ENCODE measurements at places on chromosomes 12 and 14.
A peak's percentile ranks its signal among the peaks of the same experiment; 100 is the strongest.

DNA sequence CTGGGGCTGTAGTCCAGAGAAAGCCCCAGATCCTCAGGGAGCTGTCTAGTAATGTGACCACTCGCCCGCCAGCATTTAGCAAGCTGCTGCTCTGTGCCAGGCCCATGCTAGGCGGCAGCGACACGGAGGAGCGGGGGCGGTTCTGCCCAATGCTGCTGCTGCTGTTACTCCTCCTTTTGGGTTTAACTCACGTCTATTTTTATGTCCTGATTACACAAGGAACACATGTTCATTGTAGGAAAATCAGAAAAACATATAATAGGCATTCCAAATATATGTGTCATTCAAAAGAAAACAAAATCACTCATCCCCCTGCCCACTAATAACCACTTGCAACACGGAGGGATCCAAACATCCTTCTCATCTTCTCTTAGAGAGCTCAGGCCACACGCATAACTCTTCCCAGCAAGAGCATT is 30.4 kb downstream of the CCDC92 start:
- DNase-seq = no peak

DNA sequence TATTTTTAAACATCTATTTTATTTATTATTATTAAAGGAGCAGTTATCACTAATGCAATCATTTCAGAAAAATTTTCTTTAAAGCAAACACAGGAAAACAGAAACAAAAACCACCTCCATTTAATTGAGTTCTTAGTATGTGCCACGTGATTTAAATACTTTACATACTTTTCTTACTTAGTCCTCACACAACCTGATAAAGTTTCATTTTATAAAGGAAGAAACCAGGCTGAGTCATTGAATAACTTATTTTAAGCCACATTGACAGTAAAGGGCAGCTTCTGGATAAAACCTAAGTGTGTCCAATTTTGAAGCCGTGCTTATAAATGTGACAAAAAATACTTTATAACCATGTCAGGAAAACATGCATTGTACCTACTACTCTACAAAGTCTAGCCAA is 57.1 kb upstream of the PCED1B start:
- DNase-seq = no peak

DNA sequence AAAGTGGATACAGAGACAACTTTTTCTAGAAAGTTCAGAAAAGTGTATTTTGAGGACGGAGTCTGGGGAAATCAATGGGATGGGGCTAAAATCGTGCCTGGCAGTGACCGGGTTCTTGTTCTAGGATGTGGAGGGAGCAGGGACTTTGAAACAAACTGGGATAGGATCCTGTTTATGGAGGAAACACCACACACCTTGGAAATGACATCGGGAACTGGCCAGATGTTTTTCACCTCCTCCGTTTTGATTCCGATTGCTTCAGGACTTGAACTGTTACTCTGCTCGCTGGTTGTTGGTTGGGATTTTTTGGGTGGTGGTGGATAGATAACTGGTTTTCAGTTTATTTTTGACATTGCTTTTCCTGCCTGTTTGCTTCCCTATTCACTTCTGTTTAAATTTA is 506 bp downstream of the EMP1 start:
- DNase-seq = no peak

GRCh38 chr12:67671419-67671818 is 22.9 kb downstream of the DYRK2 start:
- no peak for DNase-seq

DNA sequence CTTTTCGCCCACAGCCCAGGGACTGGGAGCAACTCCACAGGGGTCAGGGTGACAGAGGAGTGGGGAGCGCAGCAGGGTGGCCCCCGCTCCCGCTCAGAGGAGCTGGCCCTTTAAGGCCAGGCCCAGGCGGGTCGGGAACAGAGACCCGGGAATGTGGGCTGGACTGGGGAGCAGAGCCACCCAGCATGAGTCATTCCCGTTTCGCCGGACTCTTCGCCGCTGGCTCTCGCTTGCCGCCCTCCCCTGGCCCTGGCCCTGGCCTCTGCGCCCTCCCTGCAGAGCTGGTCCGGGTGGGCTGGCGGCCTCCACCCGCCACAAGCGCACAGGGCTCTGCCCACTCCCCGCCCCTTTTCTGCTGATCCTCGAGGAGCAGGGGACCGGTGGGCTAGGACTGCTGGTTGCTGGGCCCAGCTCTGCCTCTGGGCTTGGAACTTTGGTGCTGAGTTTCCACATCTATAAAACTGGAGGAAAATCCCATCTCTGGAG is 92.8 kb downstream of the NINJ2 start:
- DNase-seq = no peak

- DNase-seq = no peak
Measured at GRCh38 chr12:100123316-100124095, 19.2 kb downstream of the BLTP3B start.

DNA sequence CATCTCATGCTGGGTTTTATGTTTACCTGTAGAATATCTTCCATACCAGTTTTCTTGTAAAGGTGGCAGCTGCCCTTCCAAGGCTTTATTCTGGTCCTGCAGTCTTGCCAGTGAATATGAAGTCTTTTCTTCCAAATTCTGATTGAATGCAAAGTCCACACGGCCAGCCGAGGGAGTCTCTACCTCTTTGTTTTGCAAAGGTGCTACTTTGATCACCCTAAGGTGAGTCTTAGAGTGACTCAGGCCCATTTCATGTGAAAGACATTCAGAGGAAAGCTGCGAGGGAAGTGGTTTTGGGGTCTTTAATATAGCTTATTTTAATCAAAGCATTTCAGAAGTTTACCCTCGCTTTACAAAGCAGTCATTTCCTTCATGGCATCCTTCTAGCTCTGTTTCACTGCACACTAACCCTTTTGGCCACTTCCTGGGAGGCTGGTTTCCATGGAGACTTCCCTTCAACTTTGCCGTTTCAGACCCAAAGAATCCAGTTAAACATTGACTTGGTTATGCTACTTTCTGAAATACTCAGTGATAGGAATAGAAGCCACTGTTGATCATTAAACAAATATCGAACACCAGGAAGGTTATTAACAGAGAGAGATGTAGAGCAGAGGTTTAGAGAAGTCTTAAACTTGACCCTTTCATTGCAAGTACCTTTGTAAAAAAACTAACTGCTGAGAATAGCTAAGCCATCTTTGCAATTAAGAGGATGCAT is at the start of gene CCDC198:
TSS of gene CCDC198 (minus strand) at position 391 of the 715 bp plus-strand sequence. CDS start at position 249, 142 bp downstream.
- DNase-seq = no peak

DNA sequence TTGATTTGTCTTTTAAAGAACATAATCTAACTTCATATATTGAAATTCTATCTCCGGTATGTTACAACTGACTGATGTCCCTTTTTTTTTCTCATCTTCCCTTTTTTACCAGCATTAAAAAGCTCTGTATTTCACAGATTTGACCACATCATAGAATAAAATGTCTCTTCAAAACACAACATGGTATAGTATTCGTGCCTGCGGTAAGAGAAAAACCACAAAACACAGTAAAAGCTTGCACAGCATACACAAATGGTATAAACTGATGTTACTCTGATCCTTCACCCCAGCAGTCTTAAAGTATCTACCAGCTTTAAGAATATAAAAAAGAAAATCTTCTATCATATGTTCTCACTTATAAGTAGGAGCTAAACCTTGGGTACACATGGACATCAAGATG is 83.4 kb downstream of the HECTD1 start:
- DNase-seq = peak; percentile 67

DNA sequence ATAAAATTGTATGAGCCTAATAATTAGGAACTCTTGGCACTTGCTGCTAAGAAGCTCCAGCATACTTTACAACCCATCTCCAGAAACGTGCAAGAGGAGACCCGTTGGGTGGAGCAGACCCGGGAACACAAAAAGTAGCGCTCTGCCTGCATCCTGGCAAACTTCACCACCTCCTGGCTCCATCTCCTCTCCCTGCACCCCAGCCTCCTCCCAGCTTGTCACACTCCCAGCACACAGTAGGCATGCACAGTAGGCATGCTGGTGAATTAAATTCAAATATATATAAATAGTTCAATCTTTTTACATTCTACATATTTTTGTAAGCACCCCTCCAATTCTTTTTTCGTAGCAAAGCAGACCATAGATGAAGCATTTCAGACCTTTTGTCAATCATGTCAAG is 1.2 kb downstream of the VSIG10 start:
- DNase-seq = no peak

DNA sequence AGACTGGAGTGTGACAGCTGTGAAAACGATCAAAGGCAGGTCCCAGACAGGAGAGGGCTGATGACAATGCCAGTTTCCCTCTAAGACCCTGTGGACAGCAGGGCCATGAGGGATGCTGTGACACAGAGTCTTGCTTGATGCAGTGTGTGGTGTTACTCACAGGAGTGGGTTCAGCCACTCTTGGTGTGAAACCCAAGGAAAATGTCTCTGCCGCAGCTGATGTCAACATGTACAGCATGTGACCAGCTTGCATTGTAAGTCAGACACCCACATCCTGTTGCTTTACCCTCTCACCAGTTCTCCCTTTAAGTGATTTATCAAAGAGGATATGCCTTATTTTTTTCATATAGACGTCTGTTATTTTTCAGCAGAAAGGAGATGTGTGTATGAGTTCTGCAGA is 268.6 kb downstream of the BTG1 start:
- peak; percentile 96 for DNase-seq

DNA sequence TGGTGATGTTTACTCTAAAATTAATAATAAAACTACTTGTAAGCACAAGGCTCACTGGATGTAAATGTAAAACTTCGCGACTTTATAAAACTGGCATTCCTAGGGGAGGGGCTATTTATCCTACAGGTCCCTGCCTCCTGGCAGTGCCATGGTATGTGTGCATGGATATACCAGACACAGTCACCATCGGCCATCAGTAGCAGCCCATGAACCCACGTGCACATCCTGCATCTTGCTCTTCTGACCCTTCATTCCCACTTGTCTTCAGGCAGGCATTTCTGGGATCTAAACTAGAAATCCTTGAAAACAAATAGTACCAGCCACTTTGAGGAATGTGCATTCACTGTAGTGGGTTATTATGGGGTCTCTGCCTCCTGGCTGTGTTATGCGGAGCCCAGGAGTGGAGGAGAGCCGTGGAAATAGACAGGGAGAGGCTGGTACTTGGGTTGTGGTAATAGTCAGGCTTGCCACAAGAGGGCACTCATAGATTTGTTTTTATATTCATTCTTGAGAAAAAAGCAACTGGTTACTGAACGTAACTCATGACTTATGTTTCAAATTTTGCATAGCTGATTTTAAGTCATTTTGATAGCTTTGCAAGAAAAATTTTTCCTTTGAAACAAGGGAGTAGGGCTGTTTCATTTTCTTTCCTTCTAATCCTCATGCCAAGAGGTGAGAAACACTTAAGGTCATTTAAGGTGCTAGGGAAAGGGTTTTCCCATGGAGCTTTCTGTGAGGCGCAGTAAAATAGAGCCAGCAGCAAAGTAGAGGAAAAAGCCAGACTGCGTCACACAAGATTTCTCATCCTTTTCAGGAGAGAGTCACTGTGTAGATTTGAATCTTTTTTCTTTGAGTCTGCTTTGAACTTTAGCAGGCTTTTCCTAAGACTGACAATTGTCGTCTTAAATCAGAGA is 17.4 kb upstream of the GALNT16 start:
- peak; percentile 63 for DNase-seq

All from CD4-positive, alpha-beta T cell treated with Interleukin-2 at 100 ng/mL for 4 hours (primary cell).